ENCODE measurements at places on chromosomes 11 and 22. TPM values are rescaled to one million over a fixed set of nuclear protein-coding genes. Genes with fewer than 3 reads are reported as not detected.

DNA sequence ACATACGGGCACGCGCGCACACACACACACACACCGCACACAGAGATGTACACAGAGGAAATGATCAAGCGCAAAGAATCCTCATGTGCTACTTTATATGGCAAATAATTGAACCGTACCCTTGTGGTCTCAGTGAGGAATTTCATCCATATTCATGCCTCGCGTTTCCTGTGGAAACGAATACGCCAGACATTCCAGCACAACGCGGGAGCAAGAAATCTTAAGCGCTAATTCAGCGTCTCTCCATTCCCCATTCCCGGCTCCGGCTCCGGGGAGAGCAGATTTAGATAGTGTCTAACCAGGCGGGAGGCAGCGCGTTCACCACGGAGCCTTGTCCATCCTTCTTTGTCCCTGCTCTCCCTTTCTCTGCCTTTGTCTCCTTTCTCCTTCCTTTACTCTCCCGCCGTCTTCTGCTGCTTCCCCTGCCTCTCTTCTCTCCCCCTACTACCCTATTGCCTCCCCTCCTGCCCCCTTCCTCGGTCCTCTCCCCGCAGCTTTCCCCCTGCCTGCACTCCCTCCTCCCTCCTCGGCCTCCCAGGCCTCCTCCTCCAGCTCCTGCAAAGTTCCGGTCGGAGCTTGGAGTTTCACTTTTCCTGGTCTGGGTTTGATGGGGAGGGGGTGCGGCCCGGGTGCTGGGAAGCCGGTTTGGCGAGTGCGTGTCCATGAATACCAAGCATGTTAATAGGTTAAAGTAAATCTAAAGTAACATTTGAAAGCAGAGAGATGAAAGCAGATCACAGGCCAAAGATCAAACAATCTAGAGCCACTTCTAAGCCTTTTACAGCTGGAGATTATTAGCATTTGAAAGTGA, 579.3 kb downstream of the BUD13 start:
- peak; percentile 99 for DNase-seq

GRCh38 chr11:78460471-78460870, 42.9 kb upstream of the GAB2 start:
- DNase-seq: no peak

DNA sequence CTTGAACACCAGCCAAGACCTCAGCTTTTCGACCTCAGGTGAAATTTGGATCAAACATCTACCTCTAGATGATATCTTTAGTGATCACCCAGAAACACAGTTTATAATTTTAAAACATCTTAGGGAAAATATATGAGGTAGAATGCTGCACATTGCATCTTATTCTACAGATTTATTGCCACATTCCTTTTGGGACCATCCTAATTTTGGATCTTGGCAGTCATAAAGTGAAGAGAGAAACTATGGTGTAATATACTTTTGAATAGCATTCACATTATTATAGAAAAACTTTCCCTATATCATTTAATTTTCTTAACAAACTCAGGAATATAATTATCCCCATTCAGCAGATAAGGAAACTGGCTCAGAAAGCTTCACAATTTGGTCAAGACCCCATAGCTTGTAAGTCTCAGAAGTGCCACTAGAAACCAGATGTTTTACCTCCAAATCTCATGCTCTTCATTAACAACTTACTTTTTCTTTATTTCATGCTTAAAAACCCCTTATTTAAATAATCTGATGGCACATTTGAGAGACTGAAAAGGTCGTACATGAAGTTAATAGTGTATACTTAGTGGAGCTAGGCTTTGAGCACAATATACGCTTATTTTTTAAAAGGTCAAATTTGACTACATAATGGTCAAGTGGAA, 199.2 kb upstream of the CTSC start:
- DNase-seq: no peak

The OR2AG1 gene
- total RNA-seq: not detected

The CASP12 gene
- not detected for total RNA-seq

Measured in Caco-2 (cell line).